Activated T-cell treated with anti-CD3 and anti-CD28 coated beads, Interleukin-2, amount 50 U/mL, for 1 hour (primary cell): ENCODE measurements at places on chromosomes 2 and 18.
A peak's percentile ranks its signal among the peaks of the same experiment; 100 is the strongest.

- peak; percentile 64 for DNase-seq
These were observed 1.1 kb downstream of the HK2 start for GRCh38 chr2:74834792-74835755.

DNA sequence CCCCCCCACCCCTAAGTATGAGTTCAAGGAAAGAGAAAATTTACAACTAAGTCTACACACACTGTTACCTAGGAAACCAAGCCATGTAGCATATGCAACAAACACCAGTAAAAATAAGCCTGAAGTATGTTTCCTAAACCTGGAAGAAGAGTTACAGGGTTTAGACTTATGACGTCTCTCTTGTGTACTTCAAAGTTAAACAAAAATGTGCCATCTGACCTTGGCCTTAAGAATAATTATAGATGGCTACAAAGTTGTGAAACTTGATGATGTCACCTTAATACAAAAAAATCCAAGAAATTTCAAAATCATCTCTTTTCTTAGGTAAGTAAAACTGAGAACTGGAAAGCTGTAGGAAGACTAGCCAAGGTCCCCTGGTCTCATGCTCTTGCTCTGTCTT, 297.6 kb upstream of the NRXN1 start:
- no peak for DNase-seq

- DNase-seq, result no peak
These were observed 247.1 kb downstream of the BCL11A start for GRCh38 chr2:60306267-60306861.

GRCh38 chr18:79819064-79819967, 21.6 kb downstream of the KCNG2 start:
- no peak for DNase-seq

DNA sequence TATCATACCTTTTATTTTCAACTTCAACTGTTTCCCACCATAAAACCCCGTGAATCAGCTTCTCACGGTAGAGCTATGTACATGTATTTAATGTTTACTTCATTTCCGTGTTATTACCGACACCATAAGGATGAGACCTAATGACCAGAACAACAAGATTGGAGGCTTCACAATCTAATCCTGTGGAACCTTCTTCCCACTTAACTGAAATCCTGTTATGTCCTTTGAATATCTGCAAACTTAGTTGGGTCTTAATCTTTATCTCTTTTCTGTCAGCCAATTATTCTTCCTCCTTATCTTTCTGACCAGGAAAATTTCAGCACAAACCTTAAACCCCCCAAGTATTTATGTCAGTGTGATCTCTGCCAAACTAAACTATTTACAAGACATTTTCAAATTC, 214.4 kb downstream of the TMX3 start:
- DNase-seq, result no peak

- no peak for DNase-seq
These were observed 401.6 kb downstream of the GPD2 start for GRCh38 chr2:156837635-156838370.

GRCh38 chr2:152054593-152054992, 44.3 kb downstream of the CACNB4 start:
- DNase-seq, result no peak

- no peak for DNase-seq
These were observed 15.7 kb upstream of the NT5C1B start for GRCh38 chr2:18605115-18605514.

DNA sequence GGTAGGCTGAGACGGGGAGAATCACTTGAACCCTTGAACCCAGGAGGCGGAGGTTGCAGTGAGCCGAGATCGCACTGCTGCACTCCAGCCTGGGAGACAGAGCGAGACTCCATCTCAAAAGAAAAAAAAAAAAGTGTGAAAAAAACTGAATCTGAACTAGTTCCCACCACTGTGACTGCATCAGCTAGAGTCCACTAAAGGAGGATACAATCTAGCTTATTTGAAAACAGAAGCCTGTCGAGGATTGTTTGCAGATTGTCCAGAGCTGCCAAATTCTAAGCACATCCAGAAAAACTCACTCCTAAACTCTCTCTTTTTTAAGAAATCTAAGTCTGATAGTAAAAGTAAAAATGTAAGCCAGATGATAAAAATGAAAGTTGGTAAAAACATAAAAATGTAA, 10.6 kb downstream of the GFPT1 start:
- DNase-seq, result no peak

- no peak for DNase-seq
These were observed 2.2 kb downstream of the NXPH2 start for GRCh38 chr2:138777996-138778395.
